ENCODE measurements at places on chromosomes 13 and 19. TPM values are rescaled to one million over a fixed set of nuclear protein-coding genes. Genes with fewer than 3 reads are reported as not detected.

The LIN7B gene
- polyA plus RNA-seq, result 20.5 TPM

The C19orf12 gene
- 26.2 TPM for polyA plus RNA-seq

The KLK4 gene
- not detected for polyA plus RNA-seq

The CASP14 gene
- polyA plus RNA-seq, result not detected

The C19orf73 gene
- polyA plus RNA-seq, result 5.0 TPM

DNA sequence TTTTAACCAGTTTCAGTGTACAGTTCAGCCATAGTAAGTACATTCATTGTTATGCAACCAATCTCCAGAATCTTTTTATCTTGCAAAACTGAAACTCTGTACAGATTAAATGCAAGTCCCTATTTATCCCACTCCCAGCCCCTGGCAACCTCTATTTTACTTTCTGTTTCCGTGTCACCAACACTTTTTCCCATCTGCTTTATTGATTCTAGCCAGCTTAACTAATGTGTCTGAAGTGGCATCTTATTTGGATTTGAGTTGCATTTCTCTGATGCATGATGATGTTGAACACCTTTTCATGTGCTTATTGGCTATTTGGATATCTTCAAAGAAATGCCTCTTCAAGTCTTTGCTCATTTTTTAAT lies 18.9 kb downstream of the SPATA13 start:
- no peak for DNase-seq

- peak; percentile 32 for DNase-seq
These were observed 15.2 kb downstream of the DACH1 start for GRCh38 chr13:71851498-71852409.

- no peak for DNase-seq
These were observed 345 bp downstream of the ZNF257 start for GRCh38 chr19:22052644-22053013.

DNA sequence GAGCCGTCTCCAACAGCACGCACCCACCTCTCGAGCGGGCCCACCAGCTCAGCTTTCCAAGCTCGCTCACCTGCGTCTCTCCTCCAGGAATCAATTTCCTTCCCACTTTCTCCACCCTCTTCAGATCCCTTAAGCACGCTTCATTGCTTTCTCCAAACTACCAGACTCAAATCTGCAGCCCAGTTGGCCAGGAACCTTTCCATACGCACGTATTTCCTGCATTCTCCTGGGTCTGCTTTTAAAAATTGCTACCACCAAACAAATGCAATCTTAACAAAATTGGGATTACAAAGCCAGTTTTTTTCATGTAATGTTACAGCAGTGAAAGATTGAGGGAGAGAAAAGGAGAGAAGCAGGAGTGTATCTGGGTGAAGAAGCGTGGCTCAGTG lies 1.5 kb downstream of the ENOX1 start:
- no peak for DNase-seq

GRCh38 chr13:113918981-113919701 lies 54.7 kb downstream of the C13orf46 start:
- no peak for DNase-seq

GRCh38 chr13:112777637-112778406 lies 88.0 kb downstream of the ATP11A start:
- DNase-seq, result no peak

Data from small intestine (tissue), 16 donors.